ENCODE measurements at places on chromosomes 12 and 14. TPM values are rescaled to one million over a fixed set of nuclear protein-coding genes. Genes with fewer than 3 reads are reported as not detected.

DNA sequence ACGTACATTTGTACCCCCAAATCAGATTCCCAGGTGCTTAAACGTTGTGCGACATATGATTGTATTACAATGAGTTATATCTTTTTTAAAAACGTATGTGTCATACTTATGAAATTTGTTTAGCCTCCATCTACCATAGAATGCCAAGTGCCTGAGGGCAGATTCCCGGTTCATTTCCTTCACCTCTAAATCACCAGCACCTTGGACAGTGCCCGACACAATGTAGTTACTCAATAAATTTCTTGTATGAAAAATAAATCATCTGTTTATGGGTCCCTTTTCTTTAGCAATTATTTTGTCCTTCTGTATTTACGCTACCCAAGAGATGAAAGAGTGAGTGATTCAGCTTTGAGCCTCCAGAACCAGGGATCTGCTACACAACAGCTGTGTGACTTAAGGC is 157.4 kb downstream of the TBX5 start:
- no peak for DNase-seq

GRCh38 chr12:45433441-45433868 is 217.6 kb downstream of the ANO6 start:
- no peak for DNase-seq

- no peak for DNase-seq
Observed at GRCh38 chr12:4991801-4992200, 51.9 kb upstream of the KCNA5 start.

DNA sequence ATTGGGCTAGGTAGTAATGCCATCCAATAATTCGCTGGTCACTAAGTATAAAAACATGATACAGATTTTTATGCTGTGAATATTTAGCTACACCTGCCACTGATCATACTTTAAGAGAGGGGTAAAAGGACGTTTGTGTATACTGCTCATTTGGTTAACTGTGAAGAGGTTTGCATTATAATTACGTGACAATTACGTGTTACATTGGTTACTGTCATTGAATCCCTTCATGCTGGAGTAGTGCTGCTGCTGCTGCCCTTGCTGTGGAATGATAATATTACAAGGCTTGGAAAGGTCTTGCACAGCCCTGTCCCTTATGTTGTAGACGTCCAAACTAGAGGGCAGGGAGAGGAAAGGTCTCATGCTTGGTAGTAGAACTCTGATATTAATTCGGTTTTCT is 312.2 kb upstream of the ATP2B1 start:
- DNase-seq: no peak

- DNase-seq: no peak
Observed at GRCh38 chr12:2639020-2639298, 155.8 kb upstream of the FKBP4 start.

DNA sequence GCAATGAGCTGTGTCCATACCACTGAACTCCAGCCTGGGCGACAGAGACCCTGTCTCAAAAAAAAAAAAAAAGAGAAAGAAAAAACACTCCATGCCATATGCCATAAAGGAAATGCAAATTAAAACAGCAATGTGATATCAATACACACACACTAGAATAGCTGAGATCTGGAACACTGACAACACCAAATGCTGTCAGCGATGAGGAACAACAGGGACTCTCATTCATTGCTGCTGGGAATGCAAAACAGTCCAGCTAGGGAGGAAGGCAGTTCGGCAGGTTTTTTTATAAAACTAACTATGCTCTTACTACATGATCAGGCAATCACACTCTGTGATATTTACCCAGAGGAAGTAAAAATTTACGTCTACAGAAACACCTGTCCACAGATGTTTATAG is 3.4 kb upstream of the ABCB9 start:
- no peak for DNase-seq

DNA sequence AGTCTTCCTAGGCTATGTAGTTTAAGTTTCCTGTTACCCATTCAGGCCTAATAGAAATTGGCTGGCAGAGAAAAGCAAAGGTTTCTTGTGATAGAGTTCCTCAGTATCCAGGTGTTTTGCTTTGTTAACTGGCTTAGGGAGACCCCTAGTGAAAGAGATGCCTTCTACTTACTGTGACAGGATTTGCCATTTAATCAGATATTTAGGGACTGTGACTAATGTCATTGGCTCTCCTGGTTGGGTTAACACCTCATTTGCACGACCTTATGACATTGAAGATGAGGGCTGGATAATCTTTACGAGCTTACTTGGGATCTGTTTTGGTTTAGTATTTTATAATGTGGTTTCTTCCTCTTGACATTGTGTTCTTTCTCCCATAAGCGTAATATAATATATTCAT is 5.8 kb downstream of the MON2 start:
- no peak for DNase-seq

Gene STYX
- 23.8 TPM for total RNA-seq

Gene RASSF8
- total RNA-seq: 98.0 TPM

GRCh38 chr14:76431538-76431937 is 55.6 kb downstream of the ESRRB start:
- no peak for DNase-seq

DNA sequence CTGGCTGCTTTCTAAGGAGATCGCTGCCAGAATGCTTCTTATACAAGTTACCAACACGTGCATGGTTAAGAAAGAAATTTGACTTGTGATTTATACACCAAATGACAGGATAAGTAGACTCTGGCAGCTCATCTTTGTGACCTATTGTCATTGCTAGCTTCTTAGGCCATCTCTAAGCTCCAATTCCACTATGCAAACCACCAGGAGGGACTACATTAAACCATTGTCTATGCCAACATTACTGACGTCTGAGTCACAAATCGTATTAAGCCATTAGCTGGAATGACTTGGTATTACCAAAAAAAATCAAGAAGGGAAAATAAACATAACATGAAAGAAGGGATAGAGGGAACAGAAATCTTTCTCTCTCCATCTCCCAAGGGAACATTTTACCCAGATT is 15.8 kb upstream of the VPS33A start:
- peak; percentile 59 for DNase-seq

Gene SLC10A1
- not detected for total RNA-seq

- DNase-seq: no peak
Observed at GRCh38 chr12:116498471-116498870, 60.7 kb upstream of the MAP1LC3B2 start.

- no peak for DNase-seq
Observed at GRCh38 chr12:132062481-132062880, 81.6 kb downstream of the DDX51 start.

DNA sequence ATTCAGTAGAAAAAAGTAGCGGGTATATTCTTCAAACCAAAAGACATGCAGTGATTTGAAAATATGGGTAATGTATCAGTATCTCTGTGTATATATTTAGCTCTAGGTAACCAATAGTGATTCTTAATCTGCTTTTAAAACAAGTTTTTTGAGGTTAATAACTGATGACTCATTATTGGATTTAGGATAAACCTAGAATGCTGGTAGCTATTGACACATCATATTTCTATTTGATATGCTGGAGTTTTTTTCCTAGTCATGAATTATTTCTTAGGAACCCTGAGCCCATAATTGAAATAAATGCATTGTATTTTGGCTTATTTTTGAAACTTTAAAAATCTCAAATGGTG is 15.5 kb downstream of the ARF6 start:
- DNase-seq: no peak

Gene TAS2R8
- not detected for total RNA-seq

GRCh38 chr12:46207644-46208043 is 61.2 kb downstream of the SLC38A1 start:
- DNase-seq: no peak

Gene CCDC59
- 62.5 TPM for total RNA-seq

Gene LRFN5
- not detected for total RNA-seq

GRCh38 chr12:115813256-115813655 is 464.2 kb downstream of the MED13L start:
- DNase-seq: no peak

Gene RNF212B
- not detected for total RNA-seq

GRCh38 chr12:31478425-31478824 is 112.5 kb downstream of the DENND5B start:
- no peak for DNase-seq

Gene PRB4
- not detected for total RNA-seq

DNA sequence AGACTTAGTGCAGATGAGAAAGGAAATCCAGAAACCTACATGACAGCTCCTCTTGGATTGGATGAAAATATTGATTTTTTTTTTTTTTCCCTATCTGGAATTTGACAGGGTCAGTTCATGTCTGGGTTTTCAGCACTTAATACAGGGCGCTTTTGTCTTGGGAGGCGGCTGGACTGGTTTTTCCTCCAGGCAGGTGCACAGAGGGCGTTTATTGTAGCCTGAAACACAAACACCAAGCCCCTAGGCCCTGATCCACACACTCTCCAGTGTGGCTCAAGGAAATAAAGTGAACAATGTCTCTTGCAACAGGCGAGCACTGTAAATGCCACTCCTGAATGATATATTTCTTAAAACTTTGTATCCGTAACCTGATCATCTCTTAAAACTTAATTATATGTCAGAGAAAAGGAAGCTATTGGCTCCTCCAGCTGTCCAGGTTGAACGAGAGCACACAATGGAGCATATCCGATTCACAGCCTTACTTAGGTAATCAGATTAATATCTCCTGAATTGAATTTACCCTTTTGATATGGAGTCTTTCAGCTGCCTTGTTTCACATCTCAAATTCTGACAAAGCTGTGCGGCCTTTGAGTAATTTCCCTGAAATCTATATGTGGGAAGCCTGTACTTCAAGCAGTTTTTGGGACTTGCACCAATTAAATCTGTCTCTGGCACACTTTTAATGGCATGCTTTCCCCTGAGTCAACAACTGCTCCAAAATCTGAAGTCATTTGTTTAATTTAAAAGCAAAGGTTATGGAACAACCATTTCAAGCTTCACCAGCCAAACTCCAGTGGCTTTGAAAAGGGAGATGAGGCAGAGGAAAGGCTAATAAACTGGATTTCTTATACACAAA is 485.7 kb downstream of the ZFP36L1 start:
- DNase-seq: no peak

GRCh38 chr14:101973356-101973755 is 9.0 kb downstream of the DYNC1H1 start:
- DNase-seq: peak; percentile 52
